Suppressor macrophage treated with lipopolysaccharide for 1 hour (primary cell): ENCODE measurements at places on chromosomes 7 and 10.
A peak's percentile ranks its signal among the peaks of the same experiment; 100 is the strongest.

DNA sequence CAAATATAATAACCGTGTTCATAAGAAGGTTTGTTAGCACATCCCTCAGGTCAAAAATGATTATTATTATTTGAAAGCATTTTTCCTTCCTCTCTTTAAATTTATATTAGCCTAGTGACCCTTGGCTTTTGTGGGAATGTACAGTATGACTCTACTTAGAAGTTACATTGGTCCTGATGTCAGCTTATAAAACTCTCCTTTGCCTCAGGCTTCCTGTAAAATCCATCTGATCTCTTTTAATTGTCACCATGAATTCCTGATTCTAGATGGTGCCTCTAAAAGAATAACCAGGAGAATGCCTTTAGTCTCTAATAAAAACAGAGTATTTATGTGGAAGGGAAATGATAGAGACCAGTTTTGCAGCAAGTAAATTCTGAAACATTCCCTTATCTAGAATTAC, 1134.4 kb downstream of the XPNPEP1 start:
- no peak for DNase-seq

GRCh38 chr7:87341441-87341840, 4.0 kb upstream of the CROT start:
- no peak for DNase-seq

DNA sequence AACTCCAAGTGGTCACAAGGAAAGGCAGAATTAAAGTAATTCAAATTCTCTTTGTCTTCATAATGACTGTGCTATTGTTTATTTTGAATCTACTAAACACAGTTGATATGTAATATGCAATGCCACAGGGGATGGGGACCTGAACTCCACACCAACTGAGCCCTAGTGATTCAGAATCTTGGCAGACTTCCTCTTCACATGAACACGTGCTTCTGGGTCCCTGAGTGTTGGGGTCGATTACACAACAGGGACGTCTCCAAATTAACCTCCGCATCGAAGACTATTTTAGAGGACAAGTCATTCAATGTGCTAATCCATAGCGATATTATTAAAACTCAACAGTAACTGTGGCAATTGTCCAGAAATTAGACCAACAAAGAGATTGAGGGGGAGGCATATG, 95.3 kb upstream of the CARD11 start:
- DNase-seq = peak; percentile 55

GRCh38 chr10:21368728-21369425, 156.6 kb downstream of the SKIDA1 start:
- DNase-seq = no peak

DNA sequence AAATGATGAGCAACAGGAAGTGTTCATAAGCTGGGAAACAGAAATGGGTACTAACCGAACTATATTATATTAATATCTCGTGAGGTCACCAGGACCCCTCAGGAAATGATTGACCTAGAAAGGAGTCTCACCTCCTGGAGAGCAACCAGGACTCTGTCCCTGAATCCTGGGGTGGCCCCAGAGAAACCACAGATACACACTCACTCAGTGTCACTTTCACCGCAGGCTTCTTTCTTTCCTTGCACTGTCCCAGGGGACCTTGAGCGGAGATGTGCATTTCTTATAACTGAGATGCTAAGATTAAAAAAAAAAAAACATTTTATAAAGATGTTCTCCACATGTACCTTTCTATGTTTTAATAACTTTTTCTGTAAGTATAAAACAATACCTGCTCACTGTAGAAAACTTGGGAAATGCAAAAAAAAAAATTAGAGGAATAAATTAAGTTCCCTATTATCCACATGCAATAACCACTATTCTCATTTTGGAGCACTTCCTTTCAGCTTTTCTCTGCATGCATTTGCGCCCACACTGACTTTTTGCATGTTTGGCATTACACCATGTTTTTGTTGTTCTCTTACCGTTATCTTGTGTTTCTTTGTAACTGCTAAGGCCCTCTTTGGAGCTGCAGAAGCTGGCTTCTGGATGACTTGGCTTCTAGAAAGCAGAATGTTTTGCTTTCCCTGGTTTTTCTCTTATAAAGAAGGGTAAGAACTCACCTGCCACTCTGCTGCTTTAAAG, 15.0 kb downstream of the NOD1 start:
- peak; percentile 48 for DNase-seq

DNA sequence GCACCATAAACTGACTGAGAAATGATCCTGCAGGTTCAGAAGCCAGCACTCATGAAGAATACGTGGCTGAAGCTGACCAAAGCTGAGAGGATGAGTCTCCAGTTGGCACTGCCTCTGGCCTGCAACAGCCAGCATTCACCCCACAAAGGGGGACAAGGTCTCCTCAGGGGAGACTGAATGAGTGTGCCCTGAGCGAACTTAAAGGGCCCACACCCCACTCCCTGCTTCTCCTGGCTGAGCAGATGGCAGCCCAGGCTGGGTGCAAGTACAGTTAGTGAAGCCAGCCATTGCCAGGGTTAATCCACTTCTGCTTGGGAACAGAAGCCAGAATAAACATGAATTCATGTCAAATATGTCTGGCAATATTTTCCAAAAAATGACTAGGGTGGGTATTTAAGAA, 98.1 kb downstream of the PPP1R17 start:
- DNase-seq = no peak

- no peak for DNase-seq
These were observed 165.8 kb downstream of the KLF6 start for GRCh38 chr10:3619241-3619640.

GRCh38 chr7:98125759-98126158, 19.1 kb downstream of the LMTK2 start:
- DNase-seq = peak; percentile 55

GRCh38 chr7:76073335-76073990, 25.6 kb downstream of the MDH2 start:
- DNase-seq = no peak

GRCh38 chr10:110241407-110241806, 34.0 kb downstream of the MXI1 start:
- no peak for DNase-seq
